Activated CD4-positive, alpha-beta T cell treated with anti-CD3 and anti-CD28 coated beads, Interleukin-2, amount 50 U/mL, for 24 hours (primary cell): ENCODE measurements at places on chromosomes 4 and X.

DNA sequence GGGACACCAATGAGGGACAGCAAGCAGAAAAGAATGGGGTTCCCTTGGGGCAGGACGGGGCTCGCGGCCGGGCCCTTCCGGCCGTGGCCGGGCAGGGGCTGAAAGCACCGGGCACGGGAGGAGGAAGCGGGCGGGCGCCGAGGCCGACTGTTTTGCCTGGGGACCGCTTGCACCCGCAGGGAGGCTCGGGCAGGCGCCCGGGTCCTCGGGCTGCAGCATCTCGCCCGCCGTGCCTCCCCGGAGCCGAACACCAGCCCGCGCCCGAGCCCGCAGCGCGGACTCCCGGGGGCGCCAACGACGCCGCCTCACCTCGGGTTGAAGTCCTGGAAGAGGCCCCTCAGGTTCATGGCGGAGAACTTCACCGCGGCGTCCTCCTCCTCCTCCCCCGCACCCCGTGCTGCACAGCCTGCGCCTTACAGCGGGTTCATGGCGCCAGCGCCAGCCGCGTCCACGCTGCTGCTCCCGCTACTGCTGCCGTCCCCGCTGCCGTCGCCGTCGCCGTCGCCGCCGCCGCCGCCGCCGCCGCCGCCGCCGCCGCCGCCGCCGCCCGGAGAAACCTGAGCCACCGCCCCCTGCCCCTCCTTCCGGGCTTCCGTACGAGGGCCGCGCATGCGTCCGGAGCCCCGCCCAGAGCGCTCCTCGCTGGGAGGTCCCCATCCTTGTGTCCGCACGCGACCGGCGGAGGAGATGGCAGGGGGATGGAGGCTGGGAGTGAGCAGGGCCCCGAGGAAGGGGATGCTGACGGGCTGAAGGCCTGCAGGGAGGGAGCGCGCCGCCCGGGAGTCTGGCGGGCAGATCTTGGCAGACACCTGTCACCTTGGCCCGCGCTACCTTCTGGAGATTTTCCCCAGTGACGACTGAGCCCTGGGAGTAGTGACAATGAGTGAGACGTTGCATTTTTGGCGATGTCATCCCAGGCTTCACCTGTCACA, at the start of gene TMEM185A:
Gene TMEM185A, minus strand, starts transcription at position 559 of the 932 bp plus-strand sequence. Its CDS starts 212 bp downstream, at position 347.
- peak; percentile 43 for DNase-seq

GRCh38 chr4:57113870-57114269, 3.7 kb upstream of the IGFBP7 start:
- DNase-seq: no peak

- DNase-seq: no peak
These were observed 63.3 kb upstream of the ARX start for GRCh38 chrX:25079020-25079419.

GRCh38 chr4:7315935-7316334, 118.8 kb downstream of the PSAPL1 start:
- DNase-seq: no peak

- DNase-seq: no peak
These were observed 131.7 kb downstream of the EPHA5 start for GRCh38 chr4:65538571-65538970.
